ENCODE measurements at places on chromosomes 7 and 10. TPM values are rescaled to one million over a fixed set of nuclear protein-coding genes. Genes with fewer than 3 reads are reported as not detected.

GRCh38 chr7:129719980-129720732, 108.6 kb downstream of the NRF1 start:
- no peak for DNase-seq
- H3K36me3 ChIP-seq: peaks cover 42% of the 10 kb centered on the region
- H3K4me1 ChIP-seq: peaks cover 10% of the 10 kb centered on the region
- no peaks in the 10 kb centered on the region for H3K27me3 ChIP-seq
- H3K27ac ChIP-seq: no peak overlapping the region

DNA sequence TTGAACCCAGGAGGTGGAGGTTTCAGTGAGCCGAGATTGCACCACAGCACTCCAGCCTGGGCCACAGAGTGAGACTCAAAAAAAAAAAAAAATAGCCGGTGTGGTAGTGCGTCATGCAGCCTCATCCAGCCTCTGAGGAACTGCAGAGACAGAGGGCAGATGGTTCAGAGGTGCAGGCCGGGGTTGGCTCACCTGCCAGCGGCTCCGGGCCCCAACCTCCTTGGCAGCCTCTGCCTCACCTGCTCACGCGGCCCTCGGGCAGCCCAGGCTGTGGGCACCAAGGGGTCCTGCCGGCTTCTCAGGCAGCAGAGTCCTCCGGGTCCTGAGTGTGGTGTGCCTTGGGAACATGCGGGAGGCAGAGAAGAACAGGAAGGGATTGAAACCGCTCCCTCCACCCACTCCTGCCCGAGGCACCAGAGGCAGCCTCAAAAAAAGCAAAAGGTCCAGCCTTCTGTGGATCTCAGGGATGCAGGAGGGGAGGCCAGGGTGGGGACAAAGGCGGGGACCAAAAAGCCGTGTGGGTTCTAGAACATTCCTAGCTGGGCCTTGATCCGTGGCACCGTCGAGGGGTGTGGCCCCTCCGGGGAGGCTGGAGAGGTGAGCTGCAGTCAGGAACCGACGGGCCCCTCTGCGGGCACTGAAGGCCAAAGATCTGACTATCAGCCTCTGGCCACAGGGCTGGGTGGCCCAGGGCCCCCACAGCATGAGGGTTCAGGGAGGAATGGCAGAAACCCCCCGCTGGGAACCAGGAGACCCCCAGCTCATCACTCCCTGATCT, 55.4 kb upstream of the DNAJB6 start:
- no peaks in the 10 kb centered on the region for H3K36me3 ChIP-seq
- no peak overlapping the region for H3K27ac ChIP-seq
- peaks cover 41% of the 10 kb centered on the region for H3K4me1 ChIP-seq
- no peak overlapping the region for H3K4me3 ChIP-seq

- no peaks in the 10 kb centered on the region for H3K27me3 ChIP-seq
- H3K4me1 ChIP-seq: no peaks in the 10 kb centered on the region
- no peak overlapping the region for H3K27ac ChIP-seq
- no peak overlapping the region for H3K4me3 ChIP-seq
Measured at GRCh38 chr7:39271402-39271801, 293.7 kb downstream of the POU6F2 start.

GRCh38 chr7:65746398-65746669, 126.5 kb upstream of the VKORC1L1 start:
- no peaks in the 10 kb centered on the region for H3K27me3 ChIP-seq
- no peak overlapping the region for H3K27ac ChIP-seq
- peaks cover 8% of the 10 kb centered on the region for H3K36me3 ChIP-seq
- H3K4me1 ChIP-seq: peaks cover 10% of the 10 kb centered on the region
- no peak for DNase-seq

DNA sequence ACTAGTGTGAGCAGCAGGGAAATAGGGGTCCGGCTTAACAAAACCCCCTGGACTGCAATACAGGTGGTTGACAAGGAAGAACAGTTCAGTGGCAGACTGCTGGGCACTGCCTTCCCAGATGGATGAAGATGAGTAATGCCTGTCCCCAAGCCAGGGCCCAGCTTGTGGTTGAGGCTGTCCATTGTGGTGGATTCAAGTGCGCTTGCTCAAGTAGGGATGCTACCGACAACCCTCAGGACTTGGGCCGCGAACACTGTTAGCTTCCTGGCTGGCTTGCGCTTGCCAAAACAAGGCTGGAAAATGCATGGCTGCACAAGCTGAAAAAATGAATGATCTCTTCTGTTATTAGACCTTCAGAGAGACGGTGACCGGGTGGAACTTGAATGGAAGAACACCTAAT, 116.1 kb upstream of the ACBD5 start:
- peaks cover 14% of the 10 kb centered on the region for H3K4me1 ChIP-seq
- H3K27me3 ChIP-seq: no peaks in the 10 kb centered on the region
- H3K4me3 ChIP-seq: no peak overlapping the region
- H3K27ac ChIP-seq: no peak overlapping the region
- DNase-seq: no peak
- H3K36me3 ChIP-seq: no peaks in the 10 kb centered on the region

DNA sequence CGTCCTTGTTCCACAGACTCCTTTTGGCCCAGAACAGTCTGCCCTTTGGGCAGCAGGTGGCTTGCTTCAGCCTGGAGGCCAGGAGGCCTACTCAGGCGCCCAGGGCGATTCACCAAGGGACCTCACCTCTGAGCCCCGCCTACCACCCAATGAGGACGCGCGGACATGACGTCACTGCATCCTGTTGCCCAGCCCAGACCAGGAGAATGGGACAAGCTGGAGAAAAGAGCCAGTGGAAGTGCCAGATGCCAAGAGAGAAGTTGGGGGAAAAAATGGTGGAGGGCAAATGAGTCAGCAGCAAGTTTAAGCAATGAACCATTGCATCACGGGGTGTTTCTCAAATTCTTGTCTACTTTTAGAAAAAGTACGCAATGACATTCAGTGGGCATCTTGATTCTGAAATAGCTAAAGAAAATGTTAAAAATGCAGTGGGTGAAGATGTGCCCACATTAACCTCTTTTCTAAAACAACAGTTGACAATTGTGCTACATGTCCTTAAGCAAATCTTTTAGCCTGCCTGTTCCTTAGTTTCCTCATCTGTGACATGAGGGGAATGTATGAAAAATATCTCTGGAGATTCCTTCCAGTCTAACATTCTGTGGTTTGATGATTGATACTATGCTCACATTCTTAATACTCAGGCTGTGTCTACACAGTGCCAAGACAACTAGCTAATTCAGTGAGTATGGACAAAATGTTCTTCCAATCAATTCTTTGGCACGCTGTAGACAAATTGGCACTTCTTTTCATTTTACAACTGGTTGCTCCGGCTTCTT, 23.9 kb upstream of the LEP start:
- peak overlapping the region; percentile 88 for H3K27ac ChIP-seq
- H3K4me1 ChIP-seq: no peaks in the 10 kb centered on the region
- no peaks in the 10 kb centered on the region for H3K27me3 ChIP-seq

GRCh38 chr10:75870039-75870645, 438.7 kb downstream of the LRMDA start:
- H3K36me3 ChIP-seq: no peaks in the 10 kb centered on the region
- no peak overlapping the region for H3K27ac ChIP-seq
- H3K27me3 ChIP-seq: no peaks in the 10 kb centered on the region
- DNase-seq: no peak

The KLF14 gene
- 0.17 TPM for total RNA-seq
